Thoracic aorta endothelial cell (primary cell): ENCODE measurements at places on chromosomes 7 and 10. TPM values are rescaled to one million over a fixed set of nuclear protein-coding genes. Genes with fewer than 3 reads are reported as not detected.

SLC26A3 gene
- not detected in 2 replicates for total RNA-seq

MACC1 gene
- total RNA-seq: not detected in 2 replicates

GRM3 gene
- not detected in 2 replicates for total RNA-seq

RAB18 gene
- total RNA-seq: 60.5 and 72.9 TPM in 2 replicates

JAKMIP3 gene
- under 0.01 TPM in 2 replicates for total RNA-seq

SLC39A12 gene
- total RNA-seq: not detected in 2 replicates

UCN3 gene
- not detected in 2 replicates for total RNA-seq

HGF gene
- 1.7 and 7.5 TPM in 2 replicates for total RNA-seq

GHRHR gene
- 0.14 TPM in 1 of 2 replicates, not detected in the other for total RNA-seq

POM121L12 gene
- not detected in 2 replicates for total RNA-seq
